Muscle of leg (tissue), 16 donors: ENCODE measurements at places on chromosomes 12 and 14. TPM values are rescaled to one million over a fixed set of nuclear protein-coding genes. Genes with fewer than 3 reads are reported as not detected.
A peak's percentile ranks its signal among the peaks of the same experiment; 100 is the strongest.

Gene ZNF219
- 7.6 TPM for total RNA-seq

Gene REM2
- 0.13 TPM for total RNA-seq

- DNase-seq, result no peak
Observed at GRCh38 chr14:96888593-96888992, 91.4 kb downstream of the VRK1 start.

- DNase-seq, result peak; percentile 10
Observed at GRCh38 chr12:107775093-107775721, 703 bp downstream of the ASCL4 start.

GRCh38 chr14:88340357-88340756 lies 17.3 kb upstream of the KCNK10 start:
- DNase-seq, result no peak

DNA sequence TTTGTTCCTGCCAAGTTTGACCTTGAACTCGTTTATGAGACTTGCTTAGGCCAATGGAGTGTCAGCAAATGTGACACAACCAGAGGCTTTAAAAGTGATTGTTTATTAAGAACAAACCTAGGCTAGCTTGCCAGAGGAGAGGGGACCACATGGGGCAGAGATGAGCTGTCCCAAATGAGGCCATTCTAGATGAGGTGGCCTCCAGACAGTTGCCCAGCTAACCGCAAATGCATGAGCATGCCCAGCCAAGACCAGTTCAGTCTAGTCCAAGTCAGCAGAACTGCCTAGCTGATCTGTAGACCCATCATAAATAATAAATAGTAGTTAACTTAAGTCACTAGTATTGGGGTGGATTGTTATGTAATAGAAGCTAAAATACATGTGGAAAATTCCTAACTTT lies 172.8 kb upstream of the DYRK2 start:
- no peak for DNase-seq

DNA sequence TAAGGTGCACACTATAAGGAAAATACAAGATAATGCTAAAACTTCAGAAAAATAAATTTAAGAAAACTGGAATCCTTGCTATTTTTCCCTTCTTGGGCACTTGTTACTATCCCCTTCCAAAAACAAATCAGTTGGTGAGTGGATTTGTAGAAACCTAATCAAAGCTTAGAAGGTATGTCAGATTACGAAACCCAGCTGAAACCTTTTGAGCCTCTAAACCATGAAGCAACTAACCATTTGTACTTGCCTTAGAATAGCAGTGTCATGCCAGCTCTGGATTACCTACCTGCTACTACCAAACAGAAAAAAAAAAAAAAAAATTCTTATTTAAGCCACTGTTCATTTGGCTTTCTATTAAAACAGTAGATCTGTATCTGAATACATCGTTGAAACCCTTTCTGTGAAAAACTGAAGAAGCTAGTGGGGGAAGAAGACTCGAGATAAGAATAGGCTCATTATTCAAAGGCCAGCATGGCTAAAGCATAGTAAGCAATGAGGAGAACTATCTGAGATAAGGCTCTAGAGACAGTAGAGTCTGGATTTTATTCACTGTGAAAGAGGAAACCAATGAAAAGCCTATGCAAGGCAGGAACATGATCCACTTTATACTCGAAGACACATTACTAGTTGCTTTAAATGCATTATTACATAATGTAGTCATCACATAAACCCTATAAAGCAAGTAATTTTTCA lies 30.2 kb downstream of the OSBPL8 start:
- no peak for DNase-seq

GRCh38 chr12:2282318-2282717 lies 229.5 kb downstream of the CACNA1C start:
- no peak for DNase-seq

DNA sequence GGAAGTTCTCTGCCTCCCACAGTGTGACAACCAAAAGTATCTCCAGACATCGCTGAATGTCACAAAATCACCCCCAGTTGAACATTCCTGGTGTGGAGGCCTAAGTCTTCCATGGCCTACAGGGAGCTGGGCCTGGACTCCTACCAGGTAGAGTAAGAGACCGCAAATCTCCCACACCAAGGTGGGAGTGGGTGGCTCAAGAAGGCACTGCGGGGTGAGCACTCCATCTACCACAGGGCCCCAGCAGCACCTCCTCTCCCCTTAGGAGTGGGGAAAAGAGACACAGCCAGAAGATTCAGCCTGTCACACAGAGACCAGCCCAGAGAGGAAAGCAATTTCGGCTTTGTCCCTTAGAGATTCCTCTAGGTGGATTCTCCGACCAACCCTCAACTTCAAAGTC lies 25.5 kb downstream of the LRTM2 start:
- no peak for DNase-seq
